Fibroblast of upper back skin (primary cell): ENCODE measurements at places on chromosomes 12 and 14.

DNA sequence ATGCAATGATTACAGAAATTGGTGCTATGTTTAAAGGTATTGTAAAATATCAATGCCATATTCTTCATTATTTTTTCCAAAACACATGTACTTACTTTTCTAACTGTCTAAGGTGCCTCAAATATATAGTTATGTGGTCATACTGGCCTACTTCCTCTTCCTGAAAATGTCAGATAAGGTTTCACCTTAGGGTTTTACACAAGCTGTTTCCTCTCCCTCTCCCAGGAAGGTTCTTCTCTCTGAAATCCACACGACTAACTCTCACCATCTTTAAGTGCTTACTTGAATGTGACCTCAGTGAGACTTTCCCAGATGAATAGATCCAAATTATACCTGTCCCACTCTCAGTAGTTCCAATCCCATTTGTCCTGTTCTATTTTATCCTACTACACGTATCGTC lies 11.6 kb upstream of the CLEC4D start:
- DNase-seq, result no peak

GRCh38 chr12:93813972-93814821 lies 137.0 kb downstream of the CRADD start:
- DNase-seq, result no peak

DNA sequence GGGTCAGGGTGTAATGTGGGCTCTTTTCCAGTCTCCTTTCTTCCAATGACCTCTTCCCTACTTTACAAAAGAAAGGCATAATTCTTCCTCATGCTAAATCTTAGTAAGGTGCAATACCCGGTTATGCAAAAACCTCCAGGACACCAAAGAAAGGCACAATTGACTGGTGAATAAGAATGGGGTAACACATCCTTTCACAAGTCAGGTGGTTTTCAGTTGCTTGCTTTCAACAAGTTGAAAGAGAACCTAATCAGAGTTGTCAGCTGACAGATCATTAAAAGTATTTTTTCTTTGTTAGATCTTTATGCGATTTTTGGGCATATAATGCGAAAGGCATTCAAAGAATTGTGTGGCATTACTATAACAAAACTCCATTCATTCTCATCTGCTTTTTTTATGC lies 1.3 kb upstream of the AEBP2 start:
- DNase-seq, result no peak

DNA sequence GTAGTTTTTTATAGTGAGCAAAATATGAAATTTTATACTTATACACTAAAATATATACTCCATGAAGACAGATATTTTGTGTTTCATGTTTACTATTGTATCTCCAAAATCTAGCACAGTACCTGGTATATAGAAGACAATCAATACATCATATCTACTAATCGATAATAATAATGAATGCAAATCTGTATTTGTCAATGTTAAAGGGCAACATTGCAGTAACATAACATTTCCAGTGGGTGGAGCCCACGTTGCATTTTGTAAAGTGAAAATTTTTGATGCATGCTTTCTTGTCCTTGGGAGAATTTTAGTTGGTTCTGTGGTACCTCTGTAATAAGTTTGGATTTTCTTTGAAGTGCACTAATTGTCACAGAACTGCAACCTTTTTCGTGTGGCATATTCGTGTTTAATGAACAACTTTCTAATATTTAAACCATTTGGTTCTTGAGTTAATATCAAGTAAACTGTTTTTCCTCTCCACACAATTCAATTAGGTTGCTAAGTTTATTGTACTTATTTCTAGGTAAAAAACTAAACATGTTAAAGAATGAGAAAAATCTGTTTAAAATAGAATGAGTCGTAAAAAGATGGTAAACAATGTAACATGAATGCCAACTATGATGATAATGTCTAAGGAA lies 47.4 kb downstream of the AVPR1A start:
- DNase-seq, result peak; percentile 27

DNA sequence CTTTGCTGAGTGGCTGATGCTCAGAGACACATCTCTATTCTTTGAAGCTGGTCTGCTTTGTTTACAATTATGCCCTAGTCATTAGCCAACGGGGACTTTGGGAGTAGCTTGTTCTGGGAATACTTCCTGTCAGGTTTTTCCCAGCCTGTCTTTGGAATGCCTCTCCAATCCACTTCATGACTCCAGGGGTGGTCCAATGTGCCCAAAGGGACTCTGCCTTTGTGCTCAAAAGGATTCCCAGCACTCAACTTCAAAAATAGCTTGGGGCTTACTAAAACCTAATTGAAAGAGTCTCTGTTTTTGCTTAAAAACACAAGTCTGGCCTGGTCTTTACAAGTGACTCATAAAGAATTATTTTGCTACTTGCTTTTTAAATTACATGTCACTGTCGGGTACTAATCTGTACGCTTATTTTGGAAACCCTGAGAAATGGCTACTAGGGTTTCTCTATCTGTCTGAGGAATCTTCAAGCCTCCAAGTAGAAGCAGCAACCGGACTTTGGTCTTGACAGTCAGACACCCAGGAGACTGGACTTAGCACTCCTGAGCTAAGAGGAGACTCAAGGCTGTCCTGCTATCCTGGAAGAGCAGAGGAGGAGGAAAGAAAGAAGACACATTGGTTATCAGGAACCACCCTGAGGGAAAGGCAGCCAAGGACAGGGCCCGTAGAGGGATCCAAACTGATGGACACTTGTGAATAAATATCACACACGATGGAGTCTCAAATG lies 20.7 kb downstream of the PHLDA1 start:
- DNase-seq, result peak; percentile 69

DNA sequence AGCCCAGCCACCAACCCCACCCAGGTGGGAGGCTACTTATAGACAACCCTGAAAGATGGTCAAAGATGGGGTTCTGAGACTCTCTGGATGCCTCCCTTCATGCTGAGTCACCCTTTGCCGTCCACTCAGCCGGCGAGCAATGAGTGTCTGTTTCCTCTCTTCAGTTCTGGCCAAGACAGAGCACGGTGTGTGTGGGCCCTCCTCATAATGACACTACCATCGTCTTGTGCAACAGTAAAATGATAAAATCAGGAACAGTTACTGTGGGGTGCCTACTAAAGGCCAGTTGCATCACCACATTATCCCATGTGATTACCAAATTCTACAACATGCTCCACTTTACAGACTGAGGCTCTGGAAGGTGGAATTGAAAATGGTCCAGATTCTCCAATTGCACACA lies 7.0 kb upstream of the BDKRB1 start:
- DNase-seq, result peak; percentile 92

- no peak for DNase-seq
These were observed 103.9 kb upstream of the DIO3 start for GRCh38 chr14:101457301-101457935.

DNA sequence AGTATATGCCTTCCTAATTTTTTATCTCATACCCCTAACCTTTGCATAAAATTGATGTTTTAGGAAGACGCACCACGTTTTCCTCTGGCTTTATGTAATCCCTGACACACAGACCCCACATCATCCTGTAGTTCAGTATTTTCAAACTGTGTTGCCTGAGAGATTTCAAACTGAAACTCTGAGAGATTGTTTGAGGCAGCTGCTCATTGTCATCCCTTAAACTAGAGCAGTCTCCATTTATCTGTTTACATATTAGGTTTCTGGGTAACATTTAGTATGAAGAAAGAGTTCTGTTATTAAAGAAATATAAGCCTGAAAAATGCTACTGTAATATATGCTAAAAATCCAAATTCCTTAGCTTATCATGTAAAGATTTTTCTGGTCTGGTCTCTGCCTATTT lies 24.3 kb downstream of the MNAT1 start:
- DNase-seq, result no peak

DNA sequence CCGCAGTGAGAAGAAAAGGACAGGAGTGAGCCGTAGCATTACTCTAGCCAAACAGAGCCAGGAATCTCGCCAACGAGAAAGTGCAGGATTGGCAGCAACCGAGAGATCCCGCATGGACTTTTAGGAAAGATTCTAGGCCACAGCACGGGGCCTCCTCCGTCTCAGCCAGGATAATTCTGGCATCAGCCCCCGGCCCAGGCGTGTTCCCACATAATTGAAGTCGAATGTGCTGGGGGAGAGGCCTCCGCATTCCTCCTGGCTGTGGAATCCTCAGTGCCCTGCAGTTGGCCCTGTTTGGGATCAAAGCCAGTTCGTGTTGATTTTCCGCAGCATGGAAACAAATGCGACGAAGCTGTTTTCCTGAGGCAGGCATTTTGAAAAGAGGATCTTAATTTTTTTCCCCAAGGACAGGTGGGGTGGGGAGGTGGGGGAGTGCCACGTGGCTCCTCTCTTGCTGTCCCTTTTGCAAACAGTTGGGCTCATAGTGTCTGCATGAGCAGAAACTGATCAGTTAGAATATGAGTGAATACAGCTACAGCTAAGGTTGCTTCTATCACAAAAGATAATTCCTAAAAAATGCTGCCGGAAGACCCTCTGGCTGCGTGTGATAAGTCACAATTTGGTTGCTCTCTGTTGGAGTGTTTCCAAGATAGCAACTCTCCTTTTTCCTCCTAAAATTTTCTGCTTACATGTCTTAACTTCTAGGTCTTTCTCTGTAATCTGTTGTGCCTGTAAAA lies 37.3 kb upstream of the ATXN2 start:
- peak; percentile 86 for DNase-seq

- DNase-seq, result no peak
These were observed 10.2 kb downstream of the PPFIBP1 start for GRCh38 chr12:27534060-27534764.

DNA sequence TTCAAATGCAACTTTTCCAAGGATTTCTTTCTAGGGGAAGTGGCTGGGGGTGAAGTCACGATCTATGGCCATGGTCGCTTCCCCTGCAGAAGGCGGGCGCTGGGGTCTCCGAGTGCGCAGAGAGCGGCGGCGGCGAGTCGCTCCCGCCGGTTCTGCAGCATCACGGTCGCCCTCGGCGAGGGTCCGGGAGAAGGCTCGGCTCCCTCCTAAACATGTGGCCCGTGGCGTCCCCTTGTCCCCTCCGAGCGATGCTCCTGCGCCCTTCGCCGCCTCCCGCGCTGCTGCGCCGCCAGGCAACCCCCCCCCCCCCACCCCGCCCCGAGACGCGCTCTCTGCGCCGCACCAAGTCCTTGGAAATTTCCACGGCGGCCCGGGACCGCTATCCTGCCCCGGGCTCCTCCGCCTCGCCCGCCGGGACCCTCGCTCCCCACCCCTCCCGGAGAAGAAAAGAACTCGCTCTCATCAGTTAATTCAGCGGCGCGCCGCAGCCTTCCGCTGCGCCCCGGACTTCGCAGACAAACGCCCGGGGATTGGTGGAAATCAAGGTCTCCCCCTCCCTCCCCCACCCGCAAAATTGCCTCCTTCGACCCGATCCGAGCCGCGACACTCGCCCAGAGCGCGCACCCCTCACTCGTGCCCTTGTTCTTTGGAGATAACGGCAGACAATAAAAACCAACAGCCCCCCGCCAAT lies at the start of gene ST8SIA1:
Gene ST8SIA1 (minus strand): TSS at position 298 of the 691 bp plus-strand sequence. CDS start 475 bp downstream, outside the sequence.
- DNase-seq, result no peak

DNA sequence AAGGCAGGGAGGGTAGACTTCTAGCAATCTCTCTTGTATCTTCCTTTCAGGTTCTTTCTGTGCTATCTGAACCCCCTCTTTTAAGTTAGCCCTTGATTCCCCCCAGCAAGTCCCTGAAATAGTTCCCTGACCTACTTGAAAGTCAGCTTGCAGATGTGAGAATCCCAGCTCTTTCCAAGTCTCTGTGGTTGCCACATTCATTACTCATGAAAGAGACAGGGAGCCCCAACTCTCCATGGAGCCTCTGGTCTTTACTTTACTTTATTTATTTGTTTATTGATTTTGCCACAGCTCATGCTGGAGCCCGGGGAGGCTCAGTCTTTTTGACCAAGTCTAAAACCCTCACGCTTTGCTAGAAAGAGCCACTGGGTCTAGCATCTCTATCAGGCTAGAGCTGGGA lies 193.6 kb upstream of the FAR2 start:
- peak; percentile 43 for DNase-seq

- DNase-seq, result no peak
These were observed 927.1 kb downstream of the VRK1 start for GRCh38 chr14:97724265-97724731.

DNA sequence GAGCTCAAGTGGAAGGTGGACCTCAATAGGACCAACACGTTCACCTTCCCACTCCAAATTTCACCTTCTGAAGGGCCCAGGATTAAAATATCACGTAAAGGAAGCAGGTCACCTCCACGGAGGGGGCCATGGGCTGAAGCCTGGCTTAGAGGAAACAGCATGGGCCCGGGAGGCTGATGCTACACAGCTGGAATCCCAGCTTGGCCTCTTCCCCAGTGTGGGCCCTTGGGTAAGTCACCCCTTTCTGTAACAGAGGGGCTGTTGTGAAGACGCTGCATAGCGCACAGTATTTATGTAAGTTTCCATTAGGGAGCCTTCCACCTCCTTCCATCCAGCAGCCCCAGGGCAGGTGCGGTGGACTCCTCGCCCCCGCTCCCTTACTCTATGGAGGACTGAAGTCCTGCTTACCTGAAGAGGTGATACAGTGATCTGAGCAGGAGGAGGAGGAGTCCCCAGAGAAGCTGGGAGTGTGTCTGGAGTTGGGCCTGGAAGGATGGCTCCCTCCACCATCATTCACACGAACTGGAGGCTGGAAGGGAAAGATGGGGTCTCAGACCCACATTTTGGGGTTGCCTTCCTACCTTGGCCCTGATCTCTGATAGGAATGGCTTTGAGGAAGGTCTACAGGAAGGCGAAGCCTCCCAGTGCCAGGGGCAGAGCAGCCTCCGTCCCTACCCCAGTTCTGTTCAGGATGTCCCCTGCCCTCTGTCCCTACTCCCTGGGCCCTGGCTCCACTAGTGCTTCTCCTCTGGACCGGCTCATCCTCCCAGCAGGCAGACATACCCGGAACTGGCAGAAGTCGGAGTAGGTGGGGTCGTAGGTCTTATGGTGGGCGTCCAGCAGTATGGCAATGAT lies 37.2 kb upstream of the HDAC7 start:
- DNase-seq, result no peak

DNA sequence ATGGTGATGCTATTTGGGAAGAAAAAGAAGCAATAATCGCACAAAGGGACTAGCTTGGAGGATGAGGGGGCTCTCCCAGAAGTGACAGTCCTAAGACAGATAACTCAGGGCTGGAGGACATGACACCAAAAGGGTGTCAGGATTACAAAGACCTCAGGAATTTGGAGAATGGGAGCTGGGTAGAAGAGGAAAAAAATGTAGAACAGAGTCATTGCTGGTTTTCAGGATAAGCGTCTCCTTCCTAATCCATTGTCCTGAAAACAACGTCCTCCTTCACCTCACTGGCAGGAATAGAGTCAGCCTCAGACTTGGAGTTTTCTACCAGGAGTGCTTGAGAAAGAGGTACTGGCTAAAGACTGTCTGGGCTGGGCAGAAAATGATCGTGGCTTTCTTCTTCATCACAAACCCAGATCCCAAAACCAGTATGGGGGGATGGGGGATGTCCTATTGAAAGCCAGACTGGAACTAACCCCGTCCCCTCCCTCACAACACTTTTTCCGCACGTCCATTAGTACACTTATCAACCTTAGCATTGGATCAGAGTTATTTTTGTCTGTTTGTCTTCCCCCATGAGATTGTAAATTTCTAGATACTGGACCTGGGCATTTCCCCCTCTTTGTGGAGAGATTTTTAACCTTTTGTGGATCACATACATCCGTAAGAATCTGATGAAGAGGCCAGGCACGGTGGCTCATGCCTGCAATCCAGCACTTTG lies 14.3 kb downstream of the B4GALNT3 start:
- peak; percentile 21 for DNase-seq
